ENCODE measurements at places on chromosomes 2 and 18.

DNA sequence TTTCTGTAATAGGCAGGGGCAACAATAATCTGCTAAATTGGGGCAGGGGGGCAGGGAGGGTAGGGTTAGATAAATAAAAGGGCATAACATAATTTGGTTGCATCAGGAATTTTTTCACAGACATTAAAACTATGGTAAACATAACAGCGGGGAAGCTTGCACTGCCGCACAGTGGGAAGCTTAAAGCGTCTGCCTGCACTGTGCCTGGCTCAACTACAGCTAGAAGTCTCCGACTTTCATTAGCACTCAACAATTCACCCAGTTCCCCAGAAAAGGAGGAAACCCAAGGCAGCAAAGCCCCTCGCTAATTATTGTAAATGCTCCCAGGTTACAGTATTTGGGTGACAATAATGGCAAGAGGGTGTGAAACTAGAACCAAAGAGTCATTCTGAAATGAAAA lies 562.9 kb downstream of the ARHGAP15 start:
- DNase-seq = no peak

DNA sequence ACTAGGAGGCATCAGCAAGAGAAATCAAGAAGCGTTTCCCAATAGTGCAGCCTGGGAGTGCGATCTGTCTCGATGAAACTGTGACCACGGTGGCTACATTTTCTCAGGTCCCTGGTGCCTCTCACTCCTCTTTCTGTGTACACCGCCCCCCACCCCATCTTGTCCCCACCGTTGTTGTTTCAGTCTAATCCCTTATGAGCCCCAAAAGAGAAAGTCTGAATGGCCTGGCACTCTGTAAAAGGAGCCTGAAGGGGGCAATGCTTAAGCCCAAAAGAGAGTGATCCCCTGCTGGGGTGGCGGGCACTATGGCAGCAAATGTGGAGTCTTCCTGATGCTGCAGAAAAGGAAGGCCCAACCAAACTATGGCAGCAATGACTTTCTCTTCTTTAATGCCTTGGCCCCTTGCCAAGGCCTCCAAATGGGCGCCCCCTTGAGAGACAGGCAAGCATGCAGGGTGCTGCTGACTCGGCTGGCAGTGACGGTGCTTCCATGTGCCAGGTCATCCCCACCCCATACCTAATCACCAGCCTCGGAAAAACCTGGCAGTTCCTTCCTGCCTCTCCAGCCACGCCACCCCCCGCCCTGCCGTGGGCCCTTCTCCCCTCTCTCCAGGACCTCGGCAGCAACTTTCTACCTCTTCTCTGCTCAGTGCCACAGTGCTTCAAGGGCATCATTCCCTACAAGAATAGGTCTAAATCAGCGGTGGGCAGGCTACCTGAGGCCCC lies 123.0 kb downstream of the CYP26B1 start:
- no peak for DNase-seq

- no peak for DNase-seq
These were observed 193.2 kb upstream of the MEX3C start for GRCh38 chr18:51390702-51391101.

DNA sequence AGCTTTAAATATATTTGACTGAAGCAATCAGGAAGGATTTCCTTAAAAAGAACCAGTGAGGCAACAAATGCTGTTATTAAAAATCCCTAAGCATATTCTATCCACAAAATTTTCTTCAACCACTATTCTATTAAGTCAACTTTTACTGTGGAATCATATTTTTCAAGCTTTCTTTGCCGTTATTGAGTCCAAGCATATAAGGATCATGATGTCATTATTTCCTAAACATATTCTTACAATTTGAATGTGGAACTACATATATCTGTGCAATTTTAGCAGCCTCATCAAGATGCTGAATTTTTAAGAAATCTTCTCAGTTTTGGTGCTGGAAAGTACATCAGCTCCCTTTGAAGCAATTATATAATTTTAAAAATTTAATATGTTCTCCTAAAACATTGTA lies 5.6 kb downstream of the IFIH1 start:
- DNase-seq = no peak

DNA sequence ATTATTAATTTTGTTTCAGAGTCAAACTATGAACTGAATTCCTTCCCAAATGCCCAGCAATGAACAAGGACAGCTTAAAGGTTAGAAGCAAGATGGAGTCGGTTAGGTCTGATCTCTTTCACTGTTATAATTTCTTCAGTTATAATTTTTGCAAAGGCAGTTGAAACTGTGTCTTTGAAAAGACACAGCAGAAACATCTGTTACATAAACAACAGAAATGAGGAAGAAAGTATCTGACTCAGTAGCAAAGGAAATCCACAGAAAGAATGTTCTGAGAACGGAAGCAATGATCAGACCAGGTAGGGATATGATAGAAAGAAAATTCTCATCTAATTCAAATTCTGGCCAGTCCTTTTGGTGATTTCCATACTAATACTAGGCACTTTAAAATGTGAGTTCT lies 5.2 kb upstream of the RMC1 start:
- DNase-seq = no peak

DNA sequence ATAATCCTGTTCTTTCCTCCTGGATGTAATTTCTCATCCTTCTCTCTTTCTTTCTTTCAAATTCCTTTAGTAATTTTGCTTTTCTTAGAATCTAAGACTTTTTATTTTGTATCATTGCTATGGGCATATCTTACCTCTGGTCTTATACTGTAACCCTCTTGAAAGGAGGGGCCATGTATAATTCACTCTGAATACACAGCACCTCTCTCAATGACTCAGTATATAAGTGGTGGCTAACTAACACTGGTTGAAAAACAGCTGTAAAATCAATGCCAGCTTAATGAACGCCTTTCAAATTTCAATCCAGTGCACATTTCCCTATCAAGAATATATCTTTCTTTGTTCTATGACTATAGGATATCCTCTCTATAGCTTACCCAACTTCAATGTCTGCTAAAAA lies 53.7 kb downstream of the CWC22 start:
- no peak for DNase-seq

DNA sequence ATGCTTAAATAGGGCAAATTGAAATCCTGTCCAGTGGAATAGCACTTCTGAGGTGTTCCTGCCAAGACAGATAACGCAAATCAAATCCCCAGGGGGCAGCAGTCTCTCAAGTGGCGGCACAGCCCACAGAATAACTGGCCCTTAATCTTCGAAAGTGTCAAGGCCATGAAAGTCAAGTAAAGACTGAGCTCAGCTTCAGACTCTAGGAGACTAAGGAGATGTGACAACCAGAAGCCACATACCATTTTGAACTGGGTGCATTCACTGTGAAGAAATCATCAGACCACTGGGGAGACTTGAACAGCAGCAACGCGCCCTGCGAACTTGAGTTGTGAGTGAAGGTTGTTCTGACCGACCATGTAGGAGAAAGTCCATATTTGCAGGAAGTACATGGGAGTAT lies 66.0 kb upstream of the ASAP2 start:
- DNase-seq = no peak

- DNase-seq = no peak
These were observed 253.5 kb downstream of the LDLRAD4 start for GRCh38 chr18:13471971-13472628.

DNA sequence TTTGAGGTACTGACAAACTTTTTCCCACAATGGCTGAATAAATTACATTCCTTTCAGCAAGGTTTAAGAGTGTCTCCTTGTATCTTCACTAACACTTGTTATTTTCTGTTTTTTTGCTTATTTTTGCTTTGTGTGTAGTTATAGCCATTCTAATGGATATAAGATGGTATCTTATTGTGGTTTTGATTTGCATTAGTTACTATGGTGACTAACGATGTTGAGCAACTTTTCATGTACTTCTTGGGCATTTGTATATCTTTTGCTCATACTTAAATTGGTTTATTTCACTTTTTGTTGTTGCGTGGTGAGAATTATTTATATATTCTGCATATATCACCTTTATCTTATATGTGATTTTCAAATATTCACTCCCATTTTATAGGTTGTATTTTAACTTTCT lies 79.9 kb upstream of the FSIP2 start:
- no peak for DNase-seq

Measured in 8988T (cell line).